Hepatocyte (in vitro differentiated cells): ENCODE measurements at places on chromosomes 5 and 9. TPM values are rescaled to one million over a fixed set of nuclear protein-coding genes. Genes with fewer than 3 reads are reported as not detected.

GRCh38 chr9:77927265-77927664 lies 104.3 kb downstream of the GNAQ start:
- no peak for DNase-seq
- peak overlapping the region; percentile 33 for H3K27ac ChIP-seq
- no peaks in the 10 kb centered on the region for H3K27me3 ChIP-seq
- peaks cover 19% of the 10 kb centered on the region for H3K4me1 ChIP-seq
- H3K4me3 ChIP-seq = no peak overlapping the region

DNA sequence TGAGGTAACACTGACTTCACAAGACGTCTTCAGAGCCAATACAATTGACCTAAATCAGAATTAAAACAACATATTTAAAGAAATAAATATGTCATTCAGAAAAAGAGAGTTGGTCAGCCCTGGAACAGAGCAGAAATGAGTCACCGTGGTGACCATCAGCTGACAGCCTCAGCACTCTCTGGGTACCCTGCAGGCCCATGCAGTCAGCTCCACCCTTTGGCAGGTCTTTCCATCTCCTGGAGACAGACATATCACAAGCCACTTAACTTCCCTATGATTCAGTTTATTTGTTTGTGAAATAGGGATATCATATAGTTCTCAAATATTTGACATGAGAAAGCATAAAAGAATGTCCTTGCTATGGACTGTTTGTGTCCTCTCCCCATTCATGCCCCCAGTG lies 151.6 kb upstream of the MEF2C start:
- no peaks in the 10 kb centered on the region for H3K4me1 ChIP-seq
- no peaks in the 10 kb centered on the region for H3K36me3 ChIP-seq
- no peak for DNase-seq
- H3K4me3 ChIP-seq = no peak overlapping the region

DNA sequence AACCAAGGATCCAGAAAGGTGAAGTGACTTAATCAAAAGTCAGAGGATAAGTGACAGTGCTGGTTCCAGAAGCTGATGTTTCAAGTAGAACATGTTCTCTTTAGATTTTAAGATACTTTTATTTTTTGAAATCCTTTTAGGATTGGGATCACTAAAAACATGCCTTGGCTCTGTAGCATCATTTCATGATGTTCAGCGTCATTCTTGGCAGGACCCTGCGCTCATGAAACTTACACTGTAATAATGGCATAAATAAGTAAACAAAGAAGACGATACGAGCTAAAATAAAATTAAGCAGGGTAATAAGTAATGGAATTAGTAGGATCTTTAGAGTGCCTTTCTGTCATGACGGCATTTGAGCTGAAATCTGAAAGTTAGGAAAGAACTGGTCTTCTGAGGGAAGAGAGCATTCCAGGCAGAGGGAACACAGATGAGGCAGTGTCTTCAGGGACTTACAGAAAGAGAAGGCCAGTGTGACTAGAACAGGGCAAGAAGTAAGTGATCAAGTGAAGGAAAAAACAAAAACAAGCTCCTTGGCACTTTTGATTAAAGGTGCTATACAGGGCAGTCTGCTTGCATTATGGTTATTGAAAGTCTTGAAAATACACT lies 19.9 kb downstream of the CTNNA1 start:
- no peak overlapping the region for H3K4me3 ChIP-seq
- no peak for DNase-seq
- peaks cover 25% of the 10 kb centered on the region for H3K4me1 ChIP-seq
- no peaks in the 10 kb centered on the region for H3K27me3 ChIP-seq

GRCh38 chr9:15176836-15177235 lies 130.2 kb downstream of the TTC39B start:
- peaks cover 3% of the 10 kb centered on the region for H3K4me1 ChIP-seq
- H3K36me3 ChIP-seq = no peaks in the 10 kb centered on the region
- no peak overlapping the region for H3K4me3 ChIP-seq
- H3K27ac ChIP-seq = no peak overlapping the region
- H3K27me3 ChIP-seq = no peaks in the 10 kb centered on the region

DNA sequence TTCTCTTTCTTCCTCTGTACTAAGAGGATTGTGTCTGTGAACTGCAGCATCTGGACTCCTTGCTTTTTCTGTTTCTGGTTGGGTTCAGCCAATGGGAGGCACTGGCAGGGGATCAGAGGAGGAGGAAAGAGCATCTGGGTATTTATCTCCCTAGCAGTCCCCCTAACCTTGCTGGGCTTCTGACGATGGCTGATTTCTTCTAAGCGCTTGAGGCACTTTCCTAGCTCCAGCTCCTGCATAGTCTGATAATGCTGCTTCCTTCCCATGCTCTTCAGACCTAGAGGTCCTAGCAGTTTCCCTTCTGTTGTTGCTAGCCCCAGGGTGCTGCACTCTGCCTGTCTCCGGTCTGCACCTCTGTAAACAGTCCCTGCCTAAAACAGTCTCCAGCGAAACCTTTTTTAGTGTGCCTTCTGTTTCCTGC lies 225.1 kb downstream of the PDZD2 start:
- no peaks in the 10 kb centered on the region for H3K36me3 ChIP-seq
- no peak overlapping the region for H3K27ac ChIP-seq
- no peak for DNase-seq
- H3K4me1 ChIP-seq = no peaks in the 10 kb centered on the region
- H3K4me3 ChIP-seq = no peak overlapping the region

- no peaks in the 10 kb centered on the region for H3K27me3 ChIP-seq
- no peaks in the 10 kb centered on the region for H3K36me3 ChIP-seq
Observed at GRCh38 chr5:180809403-180810209, 7.0 kb upstream of the MGAT1 start.

GRCh38 chr5:10124287-10124686 lies 125.4 kb downstream of the ATPSCKMT start:
- no peaks in the 10 kb centered on the region for H3K36me3 ChIP-seq
- no peak for DNase-seq
- H3K4me1 ChIP-seq = no peaks in the 10 kb centered on the region
- no peak overlapping the region for H3K27ac ChIP-seq

DNA sequence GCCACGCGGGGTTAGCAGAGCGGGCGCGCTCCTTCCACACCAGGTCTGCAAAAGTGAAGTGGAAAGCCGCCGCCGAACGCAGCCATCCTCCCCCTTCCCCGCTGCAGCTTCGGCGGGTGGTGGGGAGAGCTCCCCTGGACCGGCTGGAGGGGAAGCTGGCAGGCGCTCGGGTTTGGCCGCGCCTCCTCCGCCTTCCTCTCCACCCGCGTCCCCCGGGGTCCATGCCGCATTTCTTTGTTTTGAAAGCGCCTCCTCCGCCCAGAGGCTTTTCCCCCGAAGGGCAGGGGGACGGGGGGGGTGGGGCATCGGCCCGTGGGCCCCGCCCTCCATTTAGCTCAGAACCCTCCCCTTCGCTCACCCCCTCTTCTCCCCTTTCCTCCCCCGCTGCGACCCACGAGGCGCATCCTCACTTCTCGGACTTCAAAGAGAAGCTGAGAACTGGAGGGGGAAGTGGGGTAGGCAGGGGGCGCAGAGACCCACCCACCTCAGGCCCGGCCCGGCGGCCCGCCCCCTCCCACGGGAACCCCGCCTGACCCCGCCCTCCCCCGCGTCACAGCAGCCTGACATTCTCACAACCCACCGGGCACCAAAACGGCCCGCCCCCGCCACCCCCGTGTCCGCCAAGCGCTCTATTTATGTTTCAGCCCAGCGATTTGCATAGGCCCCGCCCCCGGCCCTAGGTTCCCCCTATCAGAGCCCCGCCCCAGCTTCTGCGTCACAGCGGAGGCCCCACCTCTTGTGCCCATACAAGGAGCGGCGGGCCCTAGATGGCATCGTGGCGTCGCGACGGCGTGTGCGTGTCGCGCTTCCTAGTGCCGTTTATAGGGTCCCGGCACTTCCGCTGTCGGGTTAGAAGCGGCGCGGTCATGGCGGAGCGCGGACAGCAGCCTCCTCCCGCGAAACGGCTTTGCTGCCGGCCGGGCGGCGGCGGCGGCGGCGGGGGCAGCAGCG lies at the start of gene ZSWIM6:
TSS of gene ZSWIM6 (plus strand) at position 852 of the 951 bp plus-strand sequence. CDS start at position 867, 15 bp downstream.
- no peaks in the 10 kb centered on the region for H3K27me3 ChIP-seq
- H3K4me3 ChIP-seq = peak within 1 kb of the TSS; percentile 88
- H3K4me1 ChIP-seq = peaks cover 24% of the 10 kb centered on the region
- H3K36me3 ChIP-seq = no peaks in the 10 kb centered on the region

GRCh38 chr9:117718701-117719100 lies 14.5 kb downstream of the TLR4 start:
- H3K27me3 ChIP-seq = no peaks in the 10 kb centered on the region
- H3K36me3 ChIP-seq = no peaks in the 10 kb centered on the region
- DNase-seq = no peak
- H3K4me3 ChIP-seq = no peak overlapping the region
- H3K4me1 ChIP-seq = no peaks in the 10 kb centered on the region
- H3K27ac ChIP-seq = no peak overlapping the region

DNA sequence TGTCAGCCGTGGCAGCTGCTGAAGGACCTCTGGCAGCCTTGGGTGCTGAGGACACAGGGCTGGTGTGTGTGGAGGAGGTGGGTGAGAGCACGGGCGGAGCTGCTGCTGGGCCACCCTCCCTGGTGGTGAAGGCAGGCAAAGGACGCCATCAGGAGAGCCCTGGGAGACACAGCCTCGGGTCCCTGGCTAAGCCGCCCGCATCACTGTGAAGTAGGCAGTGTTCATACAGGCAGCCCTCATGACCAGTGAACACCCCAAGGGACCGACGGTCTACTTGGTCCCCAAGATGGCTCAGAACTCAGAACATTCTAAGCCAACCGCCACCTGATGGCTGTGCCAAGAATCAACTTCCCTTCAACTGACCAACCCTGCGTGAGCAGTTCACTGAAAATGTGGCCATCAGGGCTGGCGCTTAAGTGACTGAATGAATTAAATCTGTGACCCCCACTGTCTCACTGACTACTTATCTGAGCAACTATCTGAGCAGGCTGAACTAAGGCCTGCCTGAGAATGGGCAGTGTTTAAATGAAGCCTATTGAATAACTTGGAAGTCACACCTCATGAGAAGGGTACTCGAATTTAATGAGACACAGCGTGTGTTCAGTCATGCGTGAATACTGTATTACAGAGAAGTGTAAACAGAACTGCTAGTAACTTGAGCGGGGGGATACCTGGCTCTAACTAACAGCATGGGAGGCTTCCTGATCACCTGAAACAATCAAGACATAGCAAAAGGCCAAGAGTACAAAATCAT lies 54.7 kb upstream of the SIMC1 start:
- no peak overlapping the region for H3K4me3 ChIP-seq
- H3K4me1 ChIP-seq = no peaks in the 10 kb centered on the region
- no peaks in the 10 kb centered on the region for H3K36me3 ChIP-seq
- DNase-seq = no peak

- no peaks in the 10 kb centered on the region for H3K27me3 ChIP-seq
- no peak for DNase-seq
- H3K27ac ChIP-seq = no peak overlapping the region
- H3K36me3 ChIP-seq = no peaks in the 10 kb centered on the region
- H3K4me1 ChIP-seq = no peaks in the 10 kb centered on the region
- H3K4me3 ChIP-seq = no peak overlapping the region
Observed at GRCh38 chr5:72486371-72486770, 20.8 kb downstream of the ZNF366 start.

DNA sequence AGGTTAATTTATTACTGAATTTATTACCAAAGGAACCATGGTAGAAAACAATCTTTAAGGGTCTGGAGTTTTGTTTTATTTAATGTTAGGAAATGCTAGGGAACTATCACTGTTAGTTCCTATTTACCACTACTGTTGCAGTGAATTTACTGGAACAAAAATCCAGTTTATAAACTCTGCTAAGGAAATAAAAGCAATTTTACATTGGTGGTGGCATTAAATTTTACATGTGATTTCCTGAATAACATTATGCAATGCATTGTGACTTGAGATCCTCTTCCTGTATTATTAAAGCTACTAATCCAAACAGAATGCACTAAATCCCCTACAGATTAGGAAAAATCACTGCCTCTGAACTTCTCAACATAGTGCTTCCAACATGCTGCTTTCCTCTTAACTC lies 599.5 kb upstream of the PTGER4 start:
- DNase-seq = no peak
- no peaks in the 10 kb centered on the region for H3K36me3 ChIP-seq
- no peaks in the 10 kb centered on the region for H3K27me3 ChIP-seq
- no peaks in the 10 kb centered on the region for H3K4me1 ChIP-seq
- H3K4me3 ChIP-seq = no peak overlapping the region

DNA sequence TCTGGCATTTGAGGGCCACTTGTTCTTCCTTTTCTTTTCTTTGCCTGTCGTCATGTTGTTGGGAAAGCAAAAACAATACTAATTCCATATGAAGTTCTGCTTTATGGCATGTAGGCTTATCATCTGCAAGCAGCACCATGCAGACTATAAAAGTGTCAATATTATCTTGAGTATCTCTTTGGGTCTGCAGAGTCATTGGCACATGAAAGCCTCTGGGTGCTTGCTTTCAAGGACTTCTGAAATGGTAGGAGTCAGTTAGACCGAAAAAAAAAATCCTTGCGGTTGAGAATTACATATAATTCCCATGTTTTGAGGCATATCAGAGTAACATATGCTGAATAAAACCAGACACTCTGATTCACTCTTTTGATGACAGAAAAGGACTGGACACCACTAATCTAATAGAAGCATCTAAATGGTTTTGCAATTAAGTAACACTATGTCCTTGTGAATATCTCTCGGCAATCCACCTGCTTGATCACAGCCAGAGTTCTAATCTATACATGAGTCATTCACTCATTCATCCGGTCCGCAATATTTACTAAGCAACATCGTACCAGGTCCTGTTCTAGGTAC lies 44.4 kb downstream of the GNAQ start:
- DNase-seq = peak; percentile 35
- peak overlapping the region; percentile 72 for H3K27ac ChIP-seq
- H3K4me1 ChIP-seq = peaks cover 12% of the 10 kb centered on the region
- no peaks in the 10 kb centered on the region for H3K27me3 ChIP-seq
- H3K4me3 ChIP-seq = no peak overlapping the region

DNA sequence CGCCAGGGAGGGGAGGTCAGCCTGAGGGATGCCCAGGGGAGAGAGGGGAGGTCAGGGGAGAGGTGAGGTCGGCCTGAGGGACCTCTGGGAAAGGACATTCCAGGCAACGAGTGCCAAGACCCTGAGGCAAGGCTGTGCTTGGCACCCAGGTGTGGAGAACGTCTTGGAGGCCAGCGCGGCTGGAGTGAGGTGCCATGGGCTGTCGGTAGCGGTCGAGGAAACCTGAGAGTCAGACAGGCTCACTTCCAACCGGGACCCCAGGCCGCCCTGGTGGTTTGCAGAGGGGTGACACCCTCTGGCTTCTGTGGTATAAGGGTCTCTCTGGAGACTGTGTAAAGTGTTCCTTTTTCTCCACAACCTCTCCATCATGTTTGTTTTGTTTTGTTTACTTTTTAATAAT lies 82.9 kb downstream of the CACNA1B start:
- H3K4me3 ChIP-seq = no peak overlapping the region
- H3K36me3 ChIP-seq = no peaks in the 10 kb centered on the region
- H3K4me1 ChIP-seq = no peaks in the 10 kb centered on the region
- H3K27me3 ChIP-seq = no peaks in the 10 kb centered on the region
- H3K27ac ChIP-seq = no peak overlapping the region

- H3K4me1 ChIP-seq = no peaks in the 10 kb centered on the region
- no peak overlapping the region for H3K27ac ChIP-seq
- no peaks in the 10 kb centered on the region for H3K27me3 ChIP-seq
- no peak overlapping the region for H3K4me3 ChIP-seq
- DNase-seq = no peak
Observed at GRCh38 chr9:11328326-11328725, 715.5 kb upstream of the PTPRD start.

Gene RAB3C
- total RNA-seq = 3.9 and 5.2 TPM in 2 replicates

Gene MYOT
- total RNA-seq = not detected in 2 replicates

Gene ARID3C
- 0.27 TPM in 1 of 2 replicates, not detected in the other for total RNA-seq
